Myocyte (in vitro differentiated cells): ENCODE measurements at places on chromosomes 7 and 10.

GRCh38 chr7:28939367-28939766 lies 18.8 kb downstream of the TRIL start:
- peak; percentile 32 for DNase-seq

- DNase-seq = no peak
These were observed 236.4 kb upstream of the SP4 start for GRCh38 chr7:21191321-21192073.

DNA sequence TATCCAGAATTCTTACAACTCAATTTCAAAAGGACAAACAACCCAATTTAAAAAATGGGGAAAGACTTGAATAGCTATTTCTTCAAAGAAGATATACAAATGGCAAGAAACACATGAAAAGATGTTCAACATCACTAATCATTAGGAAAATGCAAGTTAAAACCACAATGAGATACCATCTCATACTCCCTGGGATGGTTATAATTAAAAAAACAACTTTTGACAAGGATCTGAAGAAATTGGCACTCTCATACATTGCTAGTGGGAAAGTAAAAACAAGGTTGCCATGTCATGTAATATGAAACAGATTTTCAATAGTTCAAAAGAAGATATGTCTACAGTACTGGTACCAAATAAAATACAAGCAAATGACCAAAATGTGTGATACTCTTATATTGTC lies 9.0 kb downstream of the OAT start:
- no peak for DNase-seq

DNA sequence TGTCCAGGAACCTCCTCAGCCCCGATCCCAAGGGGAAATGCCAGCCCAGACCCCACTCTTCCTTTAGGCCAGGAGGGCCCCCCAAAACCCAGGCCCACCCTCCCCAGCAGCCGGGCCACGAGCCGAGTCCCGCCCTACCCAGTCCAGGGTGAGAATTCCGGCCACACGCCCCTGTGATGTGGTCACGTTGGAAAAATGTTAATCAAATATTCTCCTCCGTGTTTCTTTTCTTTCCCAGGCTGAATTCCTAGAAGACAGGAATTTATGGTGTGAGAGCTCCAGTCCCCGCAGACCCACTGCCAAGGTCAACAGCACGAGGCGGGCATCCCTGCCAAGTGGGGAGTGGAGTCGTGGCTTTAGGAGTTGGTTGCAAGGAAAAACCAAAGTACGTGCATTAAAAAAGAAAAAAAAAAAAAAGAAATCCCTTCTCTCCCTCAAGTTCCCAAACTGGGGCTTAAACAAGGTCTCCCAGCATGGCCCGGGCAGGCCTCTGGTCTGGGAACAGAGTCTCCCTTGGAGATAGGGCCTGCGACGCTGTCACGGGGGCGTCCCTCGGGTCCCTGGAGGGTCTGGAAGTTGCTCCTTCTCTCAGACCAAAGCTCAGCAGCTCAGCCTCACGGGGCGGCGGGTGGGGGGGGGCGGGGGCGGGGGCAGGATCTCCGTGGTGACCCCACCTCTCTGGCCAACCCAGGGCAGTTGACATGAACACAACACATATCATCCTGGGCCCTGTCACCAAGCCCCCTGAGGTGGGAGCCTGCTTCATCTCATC lies 28.1 kb upstream of the ELN start:
- peak; percentile 89 for DNase-seq

GRCh38 chr7:128076796-128077271 lies 45.6 kb upstream of the LRRC4 start:
- no peak for DNase-seq

DNA sequence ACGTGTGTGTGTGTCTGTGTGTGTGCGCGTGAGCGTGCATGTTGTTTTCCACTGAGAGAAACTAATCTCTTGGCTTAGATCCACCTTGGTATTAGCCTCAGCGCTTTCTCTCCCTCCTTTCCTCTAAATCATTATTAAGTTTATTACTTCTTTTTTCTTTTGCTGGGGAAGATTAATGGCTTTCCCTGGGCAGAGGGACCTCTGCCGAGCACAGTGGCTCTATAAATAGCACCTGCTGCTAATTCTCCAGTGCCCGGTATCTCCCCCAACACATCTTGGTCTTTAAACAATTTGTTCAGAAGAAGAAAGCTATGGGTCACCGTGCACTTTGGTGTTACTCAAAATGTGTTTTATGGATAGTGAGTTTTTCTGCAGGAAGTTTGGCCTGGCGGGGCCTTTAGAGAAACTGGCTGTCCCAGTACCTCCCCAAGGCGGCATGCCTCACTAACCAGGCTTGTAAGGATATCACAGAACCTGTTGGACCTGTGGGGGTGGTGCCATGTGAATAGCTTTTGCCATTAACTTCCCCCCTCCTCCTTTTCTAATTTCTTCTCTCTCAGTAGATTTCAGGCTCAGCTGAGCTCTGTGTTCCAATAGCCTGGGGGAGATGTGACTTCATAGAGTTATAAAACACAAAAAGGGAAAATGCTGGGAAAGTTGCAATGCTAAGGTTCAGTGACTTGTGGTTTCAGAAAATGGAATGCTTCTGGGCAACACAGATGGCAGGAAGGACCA lies 70.1 kb upstream of the RAB11FIP2 start:
- DNase-seq = no peak

DNA sequence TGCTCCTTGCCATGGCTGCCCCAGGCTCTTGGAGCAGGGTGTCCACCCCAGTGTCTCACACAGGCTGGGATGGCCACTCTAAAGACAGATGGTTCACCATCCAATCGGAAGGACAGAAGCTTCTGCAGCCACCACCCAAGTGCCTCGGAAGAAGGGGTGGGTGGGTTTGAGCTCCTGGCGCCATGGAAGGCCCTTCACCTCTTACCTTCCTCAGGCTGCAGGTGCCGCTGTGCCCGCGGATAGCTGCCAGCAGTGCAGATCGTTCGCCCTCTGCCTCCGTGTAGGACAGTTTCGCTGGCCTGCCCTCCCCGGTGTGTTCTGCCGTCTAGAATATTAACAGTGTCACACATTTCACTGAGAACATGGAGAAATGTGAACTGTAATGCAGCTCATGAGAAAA lies 243.6 kb upstream of the GRB10 start:
- no peak for DNase-seq

DNA sequence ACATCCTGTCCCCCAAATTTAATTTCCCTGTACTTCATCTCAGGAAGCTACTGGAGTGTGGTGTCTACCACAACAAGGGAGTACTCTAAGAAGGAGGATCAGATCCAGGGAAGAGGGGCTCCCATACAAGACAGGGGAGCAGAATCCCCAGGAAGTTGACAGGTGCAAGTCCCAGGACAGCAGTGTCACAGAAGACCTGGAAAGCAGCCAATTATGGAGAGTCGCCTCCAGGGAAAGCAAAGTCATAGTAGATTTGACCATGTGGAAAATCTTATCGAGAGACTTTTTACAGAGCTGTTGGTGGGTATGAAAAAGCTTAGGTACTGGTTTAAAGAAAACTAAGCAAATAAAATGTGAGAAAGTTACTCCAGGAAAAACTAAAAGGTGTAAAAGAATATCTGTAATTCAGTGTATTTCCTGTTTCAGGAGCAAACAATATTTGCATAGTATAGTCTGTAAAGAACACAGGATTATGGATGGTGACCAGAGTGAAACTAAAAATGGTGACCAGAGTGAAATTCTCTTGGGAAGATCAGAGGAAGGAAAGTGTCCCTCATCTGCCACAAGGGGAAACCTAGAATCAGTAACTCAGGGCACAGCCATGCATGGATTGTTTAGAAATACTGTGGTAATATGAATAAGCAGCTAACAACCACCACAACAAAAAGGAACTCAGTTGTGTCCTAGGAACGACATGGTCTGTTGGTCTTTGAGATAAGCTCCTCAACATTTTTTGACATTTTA lies 44.5 kb downstream of the LANCL2 start:
- peak; percentile 57 for DNase-seq

DNA sequence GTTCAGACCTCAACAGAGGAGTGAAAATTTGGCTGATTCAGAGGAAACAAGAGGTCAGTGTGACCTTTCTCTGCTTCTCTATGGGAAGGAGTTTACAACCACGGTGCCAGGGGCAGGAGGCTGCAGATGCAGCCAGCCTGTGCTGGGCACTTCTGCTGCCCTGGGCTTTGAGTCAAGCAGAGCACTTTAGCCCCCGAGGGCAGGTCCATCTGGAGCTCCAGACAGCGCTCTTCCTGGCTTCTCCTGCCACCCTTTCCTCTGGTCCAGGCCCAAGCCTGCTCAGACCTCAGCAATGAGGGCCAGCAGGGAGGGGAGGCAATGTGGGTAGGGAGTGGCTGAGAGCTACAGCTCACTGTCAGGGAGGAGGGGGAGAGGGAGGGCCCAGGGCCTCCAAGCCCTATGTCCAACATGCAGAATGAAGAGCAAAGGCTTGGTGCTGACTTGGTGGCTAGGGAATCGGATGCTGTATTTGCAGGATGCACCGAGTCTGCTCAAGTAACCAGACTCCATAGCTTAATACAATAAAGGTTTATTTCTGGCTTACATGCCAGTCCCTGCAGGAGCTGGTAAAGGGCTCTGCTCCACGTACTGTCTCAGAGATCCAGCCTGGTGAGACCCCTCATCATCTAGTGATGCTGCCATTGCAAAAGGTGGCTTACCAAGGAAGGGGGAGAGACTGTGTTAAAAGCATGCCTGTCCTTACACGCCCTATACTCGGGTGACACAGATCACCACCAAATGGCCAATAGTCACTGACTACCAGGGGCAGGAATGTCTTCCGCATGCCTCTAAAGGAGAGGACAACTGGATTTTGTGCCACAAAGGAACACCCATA lies 481.6 kb downstream of the RPS24 start:
- DNase-seq = peak; percentile 93

- DNase-seq = peak; percentile 53
These were observed 772 bp downstream of the SGMS1 start for GRCh38 chr10:50622706-50623662.

DNA sequence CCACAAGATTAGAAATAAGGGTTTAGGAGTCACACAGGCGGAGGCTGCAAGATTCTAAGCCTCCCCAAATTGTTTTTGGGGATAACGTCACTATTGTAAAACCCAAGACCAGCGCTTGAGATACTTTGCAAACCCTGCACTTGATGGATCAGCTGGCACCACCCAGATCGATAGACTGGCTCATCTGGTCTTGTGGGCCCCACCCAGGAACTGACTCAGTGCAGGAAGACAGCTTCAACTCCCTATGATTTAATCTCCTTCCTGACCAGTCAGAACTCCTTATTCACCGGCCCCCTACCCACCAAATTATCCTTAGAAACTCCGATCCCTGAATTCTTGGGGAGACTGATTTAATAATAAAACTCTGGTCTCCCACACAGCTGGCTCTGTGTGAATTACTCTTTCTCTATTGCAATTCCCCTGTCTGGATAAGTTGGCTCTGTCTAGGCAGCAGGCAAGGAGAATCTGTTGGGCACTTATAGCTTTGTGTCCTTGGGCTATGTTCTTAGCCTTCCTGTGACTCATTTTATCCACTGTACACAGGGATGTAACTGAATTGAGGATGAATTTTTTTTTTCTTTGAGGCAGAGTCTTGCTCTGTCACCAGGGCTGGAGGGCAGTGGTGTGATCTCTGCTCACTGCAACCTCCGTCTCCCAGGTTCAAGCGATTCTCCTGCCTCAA lies 64.4 kb upstream of the CARD11 start:
- no peak for DNase-seq

DNA sequence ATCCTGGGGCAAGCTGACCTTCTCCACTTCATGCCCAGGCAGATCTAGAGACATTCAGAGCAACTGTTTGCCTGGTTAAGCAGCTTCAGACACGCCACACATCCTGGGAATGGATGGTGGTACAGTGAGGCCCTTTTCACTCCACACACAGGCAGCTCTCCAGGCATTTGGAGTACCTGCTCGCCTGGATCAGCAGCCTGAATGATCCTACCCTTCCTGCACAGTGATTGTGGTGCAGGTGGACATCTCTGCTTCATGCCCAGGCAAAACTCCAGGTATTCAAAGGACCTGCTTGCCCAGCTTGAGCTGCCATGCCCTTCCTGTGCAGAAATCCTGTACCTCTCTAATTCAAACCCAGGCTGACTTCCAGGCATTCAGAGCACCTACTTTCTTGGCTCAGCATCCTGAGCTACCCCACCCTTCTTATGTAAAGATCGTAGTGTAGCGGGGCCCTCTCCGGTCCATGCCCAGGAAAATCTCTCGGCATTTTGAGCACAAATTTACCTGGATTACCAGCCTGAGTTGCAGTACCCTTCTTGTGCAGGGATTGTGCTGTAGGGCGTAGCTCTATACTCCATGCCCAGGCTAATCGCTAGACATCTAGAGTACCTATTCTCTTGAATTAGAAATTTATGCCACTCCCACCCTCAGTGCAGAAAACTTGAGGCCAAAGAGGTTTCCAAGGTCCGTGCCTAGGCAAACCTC lies 972.8 kb downstream of the ANKRD7 start:
- DNase-seq = no peak

DNA sequence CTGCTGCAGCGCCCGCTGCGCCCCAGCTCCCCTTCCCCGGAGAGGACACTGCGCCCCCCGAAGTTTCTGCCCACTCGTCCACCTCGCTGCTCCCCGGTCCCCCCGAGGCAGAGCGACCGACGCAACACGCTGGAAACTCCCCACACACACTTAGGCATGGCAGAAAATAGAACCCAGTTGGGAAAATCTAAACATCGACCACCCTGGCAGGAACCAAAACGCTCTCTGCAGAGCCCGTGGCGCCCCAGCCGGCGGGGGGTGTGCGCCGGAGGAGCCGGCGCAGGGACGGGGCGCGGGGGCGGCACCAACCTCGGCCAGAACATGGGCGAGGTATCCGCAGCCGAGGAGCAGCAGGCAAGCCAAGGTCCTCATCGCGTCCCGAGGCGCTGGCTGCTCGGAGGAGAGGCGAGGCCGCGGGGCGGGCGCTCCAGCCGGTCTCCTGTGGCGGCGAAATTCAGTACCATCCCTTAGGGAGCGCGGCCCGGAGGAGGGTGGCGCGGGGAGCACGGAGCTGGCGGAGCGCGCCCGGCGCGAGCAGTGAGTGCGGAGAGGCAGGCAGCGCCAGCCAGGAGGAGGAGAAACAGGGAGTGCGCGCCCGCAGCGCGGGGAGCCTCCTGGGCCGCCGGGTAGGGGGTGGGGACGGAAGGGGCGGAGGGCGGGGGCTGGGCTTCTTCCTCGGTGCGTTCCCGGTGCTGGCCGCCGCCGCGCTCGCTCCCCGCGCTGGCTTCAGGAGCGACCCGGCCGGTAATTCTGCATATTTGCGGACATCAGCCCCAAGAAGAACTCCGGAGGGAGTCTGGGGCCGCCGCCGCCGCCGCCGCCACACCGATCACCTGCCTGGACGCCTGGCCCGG lies 789 bp downstream of the PDGFA start:
- peak; percentile 91 for DNase-seq

DNA sequence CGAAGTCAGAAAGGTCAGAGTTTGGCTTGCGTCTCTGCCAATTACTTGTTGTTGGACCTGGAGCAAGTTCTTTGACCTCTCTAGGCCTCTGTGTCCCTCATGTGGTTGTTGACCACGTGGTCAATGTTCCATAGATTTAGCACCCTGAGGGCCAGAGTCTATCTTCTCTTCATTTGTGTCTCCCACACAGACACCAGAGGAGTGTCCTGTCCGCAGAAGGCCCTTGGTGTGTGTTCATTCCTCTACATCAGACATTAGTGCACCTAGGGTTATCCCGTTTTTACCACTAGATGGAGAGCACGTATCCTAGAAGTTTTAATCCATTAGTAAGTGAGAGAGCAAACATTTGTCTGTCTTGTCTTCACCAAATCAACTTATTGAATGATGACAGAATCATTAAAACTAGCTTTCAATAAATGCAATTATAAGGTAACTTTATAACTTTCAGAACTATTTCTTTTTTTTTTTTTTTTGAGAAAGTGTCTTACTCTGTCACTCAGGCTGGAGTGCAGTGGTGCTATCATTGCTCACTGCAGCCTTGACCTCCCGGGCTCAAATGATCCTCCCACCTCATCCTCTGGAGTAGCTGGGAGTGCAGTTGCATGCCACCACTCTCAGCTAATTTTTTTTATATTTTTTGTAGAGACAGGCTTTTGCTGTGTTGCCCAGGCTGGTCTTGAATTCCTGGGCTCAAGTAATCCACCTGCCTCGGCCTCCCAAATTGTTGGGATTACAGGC lies 122.5 kb upstream of the ANKRD1 start:
- peak; percentile 62 for DNase-seq
